ENCODE measurements at places on chromosomes 11 and 22.

DNA sequence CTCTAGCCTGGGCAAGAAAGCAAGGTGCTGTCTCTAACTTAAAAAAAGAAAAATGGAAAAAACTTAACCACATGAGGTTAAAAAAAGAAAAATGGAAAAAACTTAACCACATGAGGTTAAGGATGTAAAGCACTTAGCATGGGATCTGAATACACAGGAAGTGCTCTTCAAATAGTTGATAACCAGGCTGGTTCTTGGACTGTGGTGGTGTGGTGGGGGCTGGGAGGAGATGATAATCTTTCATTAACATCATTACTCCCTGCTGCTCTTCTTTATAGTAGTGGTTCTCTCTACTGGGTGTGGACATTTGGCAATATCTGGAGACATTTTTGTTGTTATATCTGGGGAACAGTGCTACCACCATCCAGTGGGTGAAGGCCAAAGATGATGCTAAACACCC lies 88.4 kb downstream of the TTC17 start:
- peak; percentile 65 for DNase-seq

GRCh38 chr11:125376117-125376516 lies 119.9 kb downstream of the FEZ1 start:
- DNase-seq: peak; percentile 35

DNA sequence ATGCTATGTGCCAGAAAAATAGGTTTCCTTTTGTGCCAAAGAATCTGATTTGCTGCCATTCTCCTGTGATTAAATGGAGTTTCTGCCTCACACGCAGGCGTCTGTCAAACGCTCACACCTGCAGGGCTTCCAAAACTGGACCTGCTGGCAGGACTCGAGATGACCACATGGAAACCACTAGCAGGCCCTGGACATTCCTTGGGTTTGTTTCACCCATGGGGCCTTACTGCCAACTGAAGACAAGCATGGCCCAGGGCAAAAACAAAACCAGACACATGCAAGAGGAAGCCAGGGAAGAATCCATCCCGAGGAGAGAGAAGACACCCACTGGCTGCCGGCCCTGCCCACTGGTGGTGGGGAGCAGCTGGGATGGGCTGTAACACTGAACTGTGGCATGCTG lies 55.9 kb upstream of the MN1 start:
- DNase-seq: no peak

- no peak for DNase-seq
These were observed 99.5 kb downstream of the FAM76B start for GRCh38 chr11:95690100-95690499.

DNA sequence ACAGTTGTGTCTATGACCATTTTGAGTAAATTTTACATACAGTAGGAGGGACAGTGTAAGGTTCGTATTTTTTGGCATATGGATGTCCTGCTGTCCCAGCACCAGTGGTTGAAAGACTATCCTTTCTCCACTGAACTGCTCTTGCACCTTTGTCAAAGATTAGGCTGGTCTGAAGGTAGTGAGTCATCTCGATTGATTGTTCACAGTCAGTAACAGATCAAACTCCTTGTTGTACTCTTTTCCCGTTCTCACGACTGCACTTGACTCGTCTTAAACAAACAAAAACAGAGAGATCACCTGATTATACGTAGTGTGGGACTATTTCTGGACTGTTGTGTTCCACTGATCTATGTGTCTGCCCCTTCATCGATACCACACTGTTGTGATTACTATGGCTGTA lies 77.1 kb downstream of the DGCR2 start:
- no peak for DNase-seq

DNA sequence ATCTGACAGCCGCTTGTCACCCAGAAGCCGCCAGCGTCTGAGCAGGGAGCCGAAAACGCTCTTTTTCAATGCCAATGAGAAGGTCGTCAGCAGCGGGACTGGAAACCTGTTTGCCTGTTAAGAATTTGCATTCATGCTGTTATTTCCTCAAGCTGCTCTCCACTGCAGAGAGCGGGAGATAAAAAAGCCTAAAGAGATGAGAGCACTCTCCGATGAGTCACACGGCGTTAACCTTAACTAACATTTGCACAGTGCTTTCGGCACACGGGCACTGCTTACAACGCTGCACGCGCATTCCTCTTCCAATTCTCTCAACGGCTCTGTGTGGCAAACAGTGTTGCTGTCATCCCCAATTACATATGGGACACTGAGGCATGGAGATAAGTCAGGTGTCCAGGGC lies 40.0 kb upstream of the RTL6 start:
- no peak for DNase-seq
